ENCODE measurements at places on chromosomes 4 and X. TPM values are rescaled to one million over a fixed set of nuclear protein-coding genes. Genes with fewer than 3 reads are reported as not detected.

DNA sequence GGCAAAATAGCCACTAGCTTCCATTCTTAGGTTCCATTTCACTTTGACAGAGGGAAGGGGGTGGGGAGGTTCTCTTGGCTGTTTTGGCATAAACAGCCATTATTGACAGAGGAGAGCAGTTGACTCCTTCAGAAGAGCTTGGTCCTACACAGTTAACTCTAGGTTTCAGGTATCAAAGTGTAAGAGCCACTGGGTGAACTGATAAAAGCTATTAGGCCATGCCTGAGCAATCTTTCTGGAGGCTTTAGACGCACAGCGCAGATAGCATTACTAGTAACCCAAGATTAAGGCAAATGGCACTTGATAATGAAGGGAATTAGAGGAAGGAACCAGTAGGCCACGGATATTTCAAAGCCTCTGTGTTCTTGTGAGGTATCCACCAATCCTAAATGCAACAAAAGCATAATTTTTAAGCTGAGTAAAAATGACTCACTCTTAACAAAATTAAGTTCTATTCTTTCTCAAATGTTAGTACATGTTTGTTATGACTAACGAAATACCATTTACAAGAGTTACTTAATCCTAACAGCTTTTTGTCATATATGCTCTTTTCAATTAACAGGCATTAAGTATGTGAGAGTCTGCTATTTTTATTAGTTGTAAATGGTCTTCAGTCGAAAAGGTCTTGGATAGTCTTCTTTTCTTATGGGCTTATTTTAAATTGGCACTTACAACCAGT lies 53.6 kb downstream of the SLC7A11 start:
- H3K4me1 ChIP-seq = no peaks in the 10 kb centered on the region
- H3K27ac ChIP-seq = no peak overlapping the region
- DNase-seq = no peak
- H3K27me3 ChIP-seq = no peaks in the 10 kb centered on the region

- no peaks in the 10 kb centered on the region for H3K27me3 ChIP-seq
- no peak overlapping the region for H3K27ac ChIP-seq
- no peak overlapping the region for H3K4me3 ChIP-seq
These were observed 130.5 kb upstream of the SMAD1 start for GRCh38 chr4:145351162-145351561.

- no peak overlapping the region for H3K27ac ChIP-seq
- no peaks in the 10 kb centered on the region for H3K36me3 ChIP-seq
- H3K4me3 ChIP-seq = no peak overlapping the region
- H3K27me3 ChIP-seq = no peaks in the 10 kb centered on the region
- no peaks in the 10 kb centered on the region for H3K4me1 ChIP-seq
- DNase-seq = no peak
These were observed 133.6 kb upstream of the ARHGEF9 start for GRCh38 chrX:63918611-63919010.

DNA sequence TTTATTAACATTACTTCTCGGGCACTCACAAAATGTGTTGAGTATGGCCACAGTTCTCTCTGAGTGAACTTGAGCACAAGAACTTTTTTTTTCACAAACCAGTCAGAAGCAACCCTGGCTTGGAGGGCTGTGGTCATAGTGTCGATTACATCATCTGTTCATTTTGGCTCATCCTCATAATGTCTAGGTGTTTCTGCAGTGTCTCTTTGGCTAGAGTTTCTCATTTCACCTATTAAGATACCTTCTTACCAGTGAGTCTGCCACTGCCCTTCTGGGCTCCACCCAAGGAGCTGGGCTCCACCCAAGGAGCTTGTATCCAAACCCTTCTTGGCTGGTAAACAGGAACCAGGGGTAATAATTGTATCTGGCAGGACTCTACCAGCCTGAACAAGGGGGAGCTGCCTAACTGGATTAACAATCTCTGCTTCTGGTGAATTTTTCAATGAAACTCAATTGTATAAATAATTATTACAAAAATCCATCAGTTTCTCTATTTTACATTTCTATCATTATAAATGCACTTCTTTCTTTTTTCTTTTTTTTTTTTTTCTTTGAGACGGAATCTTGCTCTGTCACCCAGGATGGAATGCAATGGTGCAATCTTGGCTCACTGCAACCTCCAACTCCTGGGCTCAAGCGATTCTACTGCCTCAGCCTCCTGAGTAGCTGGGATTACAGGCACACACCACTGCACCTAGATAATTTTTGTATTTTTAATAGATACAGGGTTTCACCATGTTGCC lies 667.7 kb upstream of the SLIT2 start:
- H3K4me3 ChIP-seq = no peak overlapping the region
- no peak for DNase-seq
- no peaks in the 10 kb centered on the region for H3K36me3 ChIP-seq
- H3K27ac ChIP-seq = no peak overlapping the region
- no peaks in the 10 kb centered on the region for H3K27me3 ChIP-seq
- no peaks in the 10 kb centered on the region for H3K4me1 ChIP-seq

- no peak overlapping the region for H3K4me3 ChIP-seq
- no peaks in the 10 kb centered on the region for H3K4me1 ChIP-seq
- no peak overlapping the region for H3K27ac ChIP-seq
- DNase-seq = no peak
- H3K27me3 ChIP-seq = no peaks in the 10 kb centered on the region
- H3K36me3 ChIP-seq = no peaks in the 10 kb centered on the region
These were observed 22.3 kb upstream of the RNF150 start for GRCh38 chr4:141155586-141155985.

- no peaks in the 10 kb centered on the region for H3K36me3 ChIP-seq
- H3K4me3 ChIP-seq = no peak overlapping the region
- no peak overlapping the region for H3K27ac ChIP-seq
- peaks cover 2% of the 10 kb centered on the region for H3K4me1 ChIP-seq
- no peak for DNase-seq
These were observed 11.6 kb downstream of the ENAM start for GRCh38 chr4:70640192-70640591.

DNA sequence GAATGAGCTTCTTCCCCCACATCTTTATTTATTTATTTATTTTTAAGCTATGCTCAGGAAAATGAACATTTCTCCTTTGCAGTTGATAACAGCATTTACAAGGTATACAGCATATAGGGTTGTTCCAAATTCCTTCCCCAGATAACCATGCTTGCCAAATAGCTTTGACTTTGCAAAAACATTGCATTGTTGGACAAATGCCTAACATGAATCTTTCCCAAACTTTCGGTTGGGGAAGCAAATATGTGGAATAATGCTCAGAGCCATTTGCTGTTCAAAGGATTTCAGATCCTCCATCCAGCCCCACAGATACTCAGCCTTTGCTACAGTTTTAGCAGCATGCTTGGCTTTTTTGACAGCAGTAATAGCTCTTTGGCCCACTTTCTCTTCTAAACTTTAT lies 127.2 kb upstream of the AGA start:
- H3K36me3 ChIP-seq = no peaks in the 10 kb centered on the region
- H3K27me3 ChIP-seq = no peaks in the 10 kb centered on the region
- no peak overlapping the region for H3K4me3 ChIP-seq
- H3K4me1 ChIP-seq = no peaks in the 10 kb centered on the region

Gene GNRHR
- not detected for total RNA-seq

Gene PRRG3
- total RNA-seq = 0.49 TPM

Gene PLP1
- total RNA-seq = 21.3 TPM

Gene ASIC5
- not detected for total RNA-seq

Gene AMTN
- total RNA-seq = not detected

Gene HERC5
- 9.8 TPM for total RNA-seq

Gene QRFPR
- total RNA-seq = 0.71 TPM

Gene KIAA1210
- total RNA-seq = not detected

Measured in aorta (tissue), 5 donors.